Lung microvascular endothelial cell (primary cell): ENCODE measurements at places on chromosomes 11 and 22. TPM values are rescaled to one million over a fixed set of nuclear protein-coding genes. Genes with fewer than 3 reads are reported as not detected.

GRCh38 chr22:25629613-25630012, 65.1 kb downstream of the GRK3 start:
- no peak for DNase-seq

CRYBB1 gene
- total RNA-seq, result 0.22 and 0.40 TPM in 2 replicates

DNA sequence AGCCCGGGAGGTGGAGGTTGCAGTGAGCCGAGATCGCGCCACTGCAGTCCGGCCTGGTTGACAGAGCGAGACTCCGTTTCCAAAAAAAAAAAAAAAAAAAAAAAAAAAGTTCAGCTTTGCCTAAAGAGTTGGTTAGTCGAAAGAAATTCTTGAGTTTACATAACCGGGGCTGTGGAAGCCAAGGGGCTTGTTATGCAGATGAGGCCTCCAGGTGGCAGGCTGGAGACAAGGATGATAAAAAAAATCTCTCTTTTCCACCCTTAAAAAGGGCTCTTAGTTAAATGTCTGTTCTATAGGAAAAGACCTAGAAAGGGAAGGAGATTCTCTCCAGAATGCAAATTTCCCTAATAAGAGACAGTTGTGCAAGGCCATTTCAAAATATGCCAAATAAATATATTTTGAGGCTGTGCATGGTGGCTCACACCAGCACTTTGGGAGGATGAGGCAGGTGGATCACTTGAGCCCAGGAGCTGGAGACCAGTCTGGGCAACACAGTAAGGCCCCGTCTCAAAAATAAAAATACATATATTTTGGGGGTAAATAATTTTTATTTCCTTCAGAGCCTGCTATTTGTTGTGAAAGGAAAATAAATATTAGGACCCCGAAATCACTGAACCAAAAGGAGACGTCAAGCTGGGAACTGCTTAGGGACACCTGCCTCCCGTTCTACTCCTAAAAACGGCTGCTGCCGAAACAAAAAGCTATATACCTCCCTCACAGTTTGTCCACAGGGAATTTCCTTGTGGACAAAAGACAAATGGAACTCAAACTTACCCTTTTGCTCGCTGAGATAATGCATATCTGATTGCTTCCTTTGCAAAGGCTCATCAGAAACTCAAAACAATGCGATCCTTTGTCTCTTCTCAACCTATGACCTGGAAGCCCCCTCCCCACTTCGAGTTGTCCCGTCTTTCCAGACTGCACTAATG, 2.4 kb upstream of the IFITM2 start:
- peak; percentile 75 for DNase-seq

GRCh38 chr11:17952487-17952886, 60.4 kb downstream of the SERGEF start:
- no peak for DNase-seq

DNA sequence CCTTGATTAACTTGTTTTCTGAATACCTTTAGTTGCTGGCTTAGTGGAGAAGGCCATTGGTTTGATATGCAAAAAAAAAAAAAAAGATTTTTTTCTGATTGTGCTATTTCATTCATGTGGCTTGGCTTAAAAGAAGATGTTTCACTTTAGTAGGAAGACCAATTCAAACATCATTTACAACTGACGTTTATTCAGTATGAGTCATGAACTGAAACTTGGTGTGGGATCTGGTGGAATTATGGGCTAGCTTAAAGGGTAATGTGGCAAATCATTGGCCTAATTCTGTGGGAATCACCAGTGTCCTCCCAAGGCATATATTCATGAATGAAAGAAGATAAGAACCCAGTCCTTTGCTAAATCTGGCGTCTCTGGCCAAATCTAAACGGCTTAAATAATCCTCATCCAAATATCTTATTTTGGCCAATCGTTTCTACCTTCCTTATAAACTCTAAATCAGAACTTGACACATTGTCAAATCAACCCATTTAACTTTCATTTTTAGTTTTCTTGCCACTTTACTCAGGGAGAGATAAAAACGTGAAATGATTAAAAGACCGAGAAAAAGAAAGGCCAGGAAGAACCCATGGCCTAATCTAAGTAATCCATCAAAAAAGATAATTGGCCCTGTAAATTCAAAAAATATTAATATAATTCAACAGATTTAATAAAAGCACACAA, 77.0 kb downstream of the DDIAS start:
- peak; percentile 71 for DNase-seq

- DNase-seq, result no peak
These were observed 71.0 kb upstream of the KIRREL3 start for GRCh38 chr11:127071606-127072005.

- DNase-seq, result no peak
These were observed 61.1 kb upstream of the PHOX2A start for GRCh38 chr11:72305077-72305476.

DNA sequence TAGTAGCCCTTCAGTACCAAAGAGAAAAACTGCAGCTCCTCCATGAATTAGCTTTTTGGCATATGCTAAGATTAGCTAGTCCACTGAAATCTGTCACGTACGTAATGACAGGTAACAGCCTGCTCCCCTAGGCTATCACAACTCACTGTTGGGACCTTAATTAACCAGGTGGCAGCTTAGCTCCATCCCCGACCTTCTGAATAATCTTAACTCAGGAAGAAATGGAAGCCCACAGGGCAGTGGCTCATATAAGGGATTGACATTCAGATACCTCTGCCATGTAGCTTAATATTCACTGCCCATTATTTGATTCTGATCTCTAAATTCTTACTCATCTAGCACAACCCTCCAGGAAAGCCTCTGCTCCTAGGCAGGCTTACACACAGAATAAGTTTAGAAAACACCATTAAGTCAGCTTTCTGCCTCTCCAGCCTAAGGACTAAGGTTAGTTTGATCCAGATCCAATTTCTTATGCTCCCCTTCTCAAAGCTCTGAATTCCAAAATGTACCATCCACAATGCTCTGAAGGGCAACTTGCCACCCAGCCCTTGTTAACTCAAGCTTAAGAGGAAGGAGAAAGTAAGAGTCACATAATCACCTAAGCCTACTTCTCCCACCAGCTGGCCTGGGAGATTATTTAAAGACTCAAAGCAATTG, 5.0 kb downstream of the HSPA8 start:
- DNase-seq, result no peak

MUC2 gene
- not detected in 2 replicates for total RNA-seq

GAB4 gene
- total RNA-seq, result not detected in 2 replicates

DNA sequence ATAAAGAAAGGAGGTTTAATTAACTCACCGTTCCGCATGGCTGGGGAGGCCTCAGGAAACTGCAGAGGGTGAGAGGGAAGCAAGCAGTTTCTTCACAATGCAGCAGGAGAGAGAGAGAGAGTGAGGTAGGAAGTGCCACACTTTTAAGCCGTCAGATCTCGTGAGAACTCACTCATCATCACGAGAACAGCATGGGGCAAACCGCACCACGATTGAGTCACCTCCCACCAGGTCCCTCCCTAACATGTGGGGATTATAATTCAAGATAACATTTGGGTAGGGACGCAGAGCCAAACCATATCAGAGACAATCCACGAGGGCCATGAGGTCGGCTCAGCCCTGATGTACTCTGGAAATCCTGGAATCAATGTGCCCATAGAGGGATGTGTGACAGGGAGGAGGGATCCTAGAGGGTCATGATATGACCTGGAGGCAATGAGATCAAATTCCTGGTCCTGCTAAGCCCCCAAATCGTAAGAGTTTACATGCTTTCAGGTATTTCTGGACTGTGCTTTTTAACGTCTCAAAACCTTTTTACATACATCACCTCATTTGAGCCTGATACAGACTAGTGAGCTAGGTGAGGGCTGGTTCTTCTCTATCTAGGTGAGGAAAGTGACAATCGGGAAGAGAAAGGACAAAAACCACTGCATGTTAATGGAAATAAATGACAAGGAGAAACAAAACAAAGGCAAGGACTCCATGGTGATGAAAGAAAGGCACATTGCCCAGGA, 19.5 kb upstream of the RASSF10 start:
- DNase-seq, result no peak

DNA sequence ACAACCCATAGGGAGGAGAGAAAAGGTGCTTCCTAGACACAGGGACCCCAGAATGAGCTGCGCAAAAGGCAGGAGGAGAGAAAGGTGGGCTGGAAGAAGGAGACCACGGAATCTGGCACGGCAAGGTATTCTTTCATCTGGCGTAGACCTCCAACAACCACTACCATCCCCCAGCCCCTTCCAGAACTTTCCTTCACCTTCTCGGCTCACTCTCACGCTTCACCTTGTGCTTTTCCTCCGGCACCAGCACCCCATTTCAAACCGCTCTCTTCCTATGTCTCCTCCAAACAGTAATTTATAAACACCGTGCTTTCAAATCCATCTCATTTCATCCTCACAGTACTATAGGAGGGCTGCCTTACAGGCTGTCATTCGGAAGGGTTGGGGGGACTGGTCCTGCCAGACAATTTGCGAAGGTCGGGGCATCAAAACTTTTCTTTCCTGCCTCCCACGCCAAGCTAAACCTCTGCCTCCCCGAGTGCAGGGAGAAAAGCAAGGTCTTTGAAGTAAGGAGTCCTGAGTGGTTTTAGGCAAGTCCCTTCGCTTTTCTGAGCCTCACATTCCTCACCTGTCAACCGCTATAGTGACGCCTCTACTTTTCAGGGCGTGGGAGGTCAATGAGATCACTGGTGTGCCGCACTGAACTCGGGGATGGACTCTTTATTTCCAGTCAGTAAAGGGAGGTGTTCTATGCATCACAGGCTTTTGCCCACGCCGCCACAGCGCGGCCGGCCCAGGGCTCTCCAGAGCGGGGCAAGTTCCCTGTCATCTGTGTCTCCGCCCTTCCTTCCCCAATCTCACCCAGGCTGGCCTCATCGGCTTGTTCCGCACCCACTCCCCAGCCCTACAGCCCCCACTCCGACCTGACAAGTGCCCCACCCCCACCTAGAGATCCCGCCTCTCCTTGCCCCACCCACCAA, 800 bp downstream of the KCTD21 start:
- no peak for DNase-seq

DNA sequence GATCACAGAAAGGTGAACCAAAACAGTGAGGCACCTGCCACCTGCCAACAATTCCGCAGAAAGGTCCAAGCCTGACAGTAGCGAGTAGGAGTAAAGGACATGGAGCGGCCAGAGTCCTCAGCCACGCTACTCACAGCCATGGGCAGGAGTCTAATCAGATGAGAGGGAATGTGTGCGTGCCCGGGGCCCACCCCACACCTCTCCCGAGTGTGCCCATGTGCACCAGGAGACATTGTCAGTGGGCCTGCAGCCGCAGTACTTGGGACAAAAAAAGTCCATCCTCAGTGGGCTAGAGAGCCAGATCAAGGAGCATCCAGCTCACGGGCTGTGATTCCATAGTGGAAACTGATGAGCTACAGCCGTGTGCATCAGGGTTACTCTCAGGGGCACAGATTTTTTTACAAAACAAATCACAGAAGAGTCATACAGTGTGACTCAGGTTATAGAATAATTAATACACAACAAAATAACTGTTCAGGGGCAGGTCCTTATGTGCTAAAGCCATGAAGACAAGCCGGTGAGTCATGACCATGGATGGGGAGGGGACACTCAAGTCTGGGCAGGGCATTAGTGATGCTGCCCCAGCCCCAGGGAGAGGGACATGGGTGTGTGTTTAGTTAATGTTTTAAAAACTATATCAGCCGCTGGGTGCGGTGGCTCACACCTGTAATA, 12.0 kb downstream of the SART1 start:
- no peak for DNase-seq

DNA sequence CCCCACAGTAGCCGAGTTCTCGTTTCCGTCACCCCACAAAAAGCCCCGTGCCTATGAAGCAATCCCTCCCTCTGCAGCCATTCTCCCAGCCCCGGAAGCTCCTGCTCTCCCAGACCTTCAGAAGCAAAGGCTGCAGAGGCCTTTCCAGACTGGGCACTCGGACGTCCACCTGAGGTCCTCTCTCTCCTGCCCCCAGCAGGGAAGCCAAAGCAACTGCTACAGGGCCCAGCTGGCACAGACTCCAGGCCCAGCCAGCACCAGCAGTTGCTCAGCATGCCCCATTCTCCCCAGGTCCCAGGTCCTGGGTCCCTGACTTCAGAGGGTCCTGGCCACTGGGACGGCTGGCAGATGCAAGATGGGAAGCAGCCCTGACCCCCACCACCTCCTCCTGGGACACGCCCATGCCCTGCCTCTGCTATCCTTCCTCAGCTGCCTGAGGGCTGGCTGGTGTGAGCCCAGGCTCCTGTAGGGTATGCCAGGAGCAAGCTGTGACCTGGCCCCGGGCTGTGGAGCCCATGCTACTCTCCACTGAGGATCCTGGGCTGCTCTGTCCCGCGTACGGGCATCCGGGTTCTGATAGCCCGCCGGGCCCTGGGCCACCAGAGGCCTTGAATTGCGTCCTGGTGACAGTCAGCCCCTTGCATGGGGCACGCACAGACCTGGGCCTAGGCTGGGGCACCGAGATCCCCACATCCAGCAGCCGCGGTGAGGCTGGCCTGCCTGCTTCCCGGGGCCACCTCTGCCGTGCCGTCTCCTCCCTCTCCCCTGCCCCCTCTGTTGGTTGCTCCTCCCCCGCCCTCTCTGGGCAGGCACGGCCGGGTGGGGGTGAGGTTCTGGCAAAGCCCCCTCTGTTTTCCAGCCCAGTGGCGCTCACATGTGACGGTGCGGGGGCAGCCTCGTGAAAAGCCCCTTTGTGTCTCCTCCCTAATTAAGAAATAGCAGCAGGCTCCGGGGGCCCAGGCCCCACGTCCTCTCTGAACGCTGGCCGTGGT, 1310.3 kb downstream of the BRD1 start:
- DNase-seq, result no peak

GRCh38 chr22:38656256-38657044, at the start of the genes CBY1 and FAM227A:
CBY1 (plus strand) TSS chr22:38656638; CDS start chr22:38668055, 11,417 bp downstream.
FAM227A (minus strand) TSS chr22:38656392; CDS start chr22:38650168, 6,224 bp downstream.
- DNase-seq, result peak; percentile 96

MMP11 gene
- total RNA-seq, result 3.4 and 5.0 TPM in 2 replicates

- DNase-seq, result peak; percentile 17
These were observed 23.3 kb upstream of the FAR1 start for GRCh38 chr11:13644997-13645687.

- DNase-seq, result peak; percentile 28
These were observed 452.3 kb downstream of the RAB38 start for GRCh38 chr11:87722756-87723565.
